ENCODE measurements at places on chromosomes 7 and 10.

DNA sequence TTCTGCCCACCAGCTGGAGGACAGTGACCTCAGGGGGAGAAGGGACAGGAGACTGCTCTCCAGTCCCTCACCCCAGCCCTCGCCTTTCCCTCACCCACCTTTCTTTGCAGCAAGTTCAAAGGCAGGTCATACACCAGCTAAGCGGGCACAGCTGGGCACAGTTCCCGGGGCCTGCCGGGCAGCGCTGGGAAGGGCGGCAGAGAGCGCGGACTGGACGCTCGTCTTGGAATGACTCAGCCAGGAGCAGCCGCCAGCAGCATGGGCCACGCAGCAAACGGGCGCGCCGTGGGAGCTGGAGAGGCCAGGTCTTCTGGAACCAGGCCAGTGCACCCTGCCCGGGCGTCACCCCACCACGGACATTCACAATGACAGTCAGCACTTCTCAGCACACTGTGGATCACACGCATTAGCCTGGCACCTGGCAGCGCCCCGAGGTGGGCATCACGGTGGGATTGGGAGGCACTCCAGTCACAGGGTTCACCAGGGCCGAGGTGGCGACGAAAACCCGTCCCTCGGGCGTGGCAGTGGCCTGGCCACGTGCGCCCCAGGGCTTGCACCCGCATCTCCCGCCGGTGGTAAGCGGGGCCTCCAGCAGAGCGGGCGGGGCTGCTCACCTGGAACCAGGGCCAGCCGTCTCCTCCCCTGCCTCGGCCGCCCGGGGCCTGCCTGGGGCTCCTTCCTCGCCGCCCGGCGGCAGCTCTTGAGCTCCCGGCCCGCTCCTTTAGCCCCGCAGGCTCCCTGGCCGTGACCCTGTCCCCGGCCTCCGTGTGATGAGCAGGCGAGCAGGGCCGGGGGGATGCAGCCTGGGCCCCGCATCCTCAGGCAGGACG is 29.0 kb upstream of the WDFY4 start:
- no peak for DNase-seq

DNA sequence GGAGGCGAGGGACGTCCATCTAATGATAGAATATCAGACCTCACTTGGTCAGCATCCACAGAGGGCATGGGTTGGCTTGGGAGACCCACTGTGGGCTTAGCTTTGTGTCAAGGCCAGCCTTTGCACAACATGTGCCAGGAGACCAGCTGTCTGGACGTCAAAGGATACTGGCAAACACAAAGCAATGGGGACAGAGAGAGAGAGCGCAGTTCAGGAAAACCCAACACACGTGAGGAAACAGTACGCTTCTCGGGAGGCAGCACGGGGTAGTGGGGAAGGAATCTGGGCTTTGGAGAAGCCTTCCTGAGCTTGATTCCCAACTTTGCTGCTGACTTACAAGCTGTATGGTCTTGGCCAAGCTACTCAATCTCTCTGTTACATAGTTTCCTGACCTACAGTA is 14.7 kb downstream of the PRLHR start:
- DNase-seq, result no peak

- DNase-seq, result no peak
Observed at GRCh38 chr7:135859538-135859937, 110.9 kb upstream of the FAM180A start.

DNA sequence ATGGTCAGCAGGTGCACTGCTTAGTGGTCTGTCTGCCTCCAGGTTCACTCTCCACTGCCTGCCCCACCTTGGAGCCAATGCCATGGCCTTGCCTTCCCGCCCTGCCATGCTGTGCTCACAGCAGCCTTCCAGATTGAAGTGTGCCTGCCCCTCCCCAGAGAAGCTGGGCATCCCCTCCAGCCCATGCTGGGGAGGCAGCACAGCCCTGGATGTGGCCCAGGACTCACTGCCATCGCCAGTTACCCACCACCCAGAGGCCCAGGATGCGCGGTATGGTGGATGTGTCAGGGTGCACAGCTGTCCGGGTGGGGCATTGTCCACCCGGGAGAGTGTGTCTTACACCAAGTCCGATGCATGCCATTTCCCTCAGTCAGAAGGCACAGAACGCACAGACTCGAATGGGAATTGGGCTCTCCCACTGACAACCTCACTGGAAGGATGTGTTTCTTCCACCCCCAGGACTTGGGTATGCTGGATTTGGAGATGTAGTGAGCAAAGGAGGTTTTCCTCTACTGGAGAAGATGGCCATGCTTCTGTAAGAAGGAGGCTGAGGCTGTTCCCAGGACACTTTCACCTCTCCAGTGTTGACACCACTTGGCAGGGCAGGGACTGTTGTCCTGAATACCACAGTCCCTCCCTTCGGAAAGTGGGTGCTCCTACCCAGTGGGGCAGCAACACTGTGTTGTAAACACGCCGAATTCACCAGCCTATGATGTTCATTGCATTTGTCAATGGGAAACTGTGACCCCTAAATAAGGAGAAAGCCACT is 122.0 kb downstream of the ADARB2 start:
- no peak for DNase-seq

DNA sequence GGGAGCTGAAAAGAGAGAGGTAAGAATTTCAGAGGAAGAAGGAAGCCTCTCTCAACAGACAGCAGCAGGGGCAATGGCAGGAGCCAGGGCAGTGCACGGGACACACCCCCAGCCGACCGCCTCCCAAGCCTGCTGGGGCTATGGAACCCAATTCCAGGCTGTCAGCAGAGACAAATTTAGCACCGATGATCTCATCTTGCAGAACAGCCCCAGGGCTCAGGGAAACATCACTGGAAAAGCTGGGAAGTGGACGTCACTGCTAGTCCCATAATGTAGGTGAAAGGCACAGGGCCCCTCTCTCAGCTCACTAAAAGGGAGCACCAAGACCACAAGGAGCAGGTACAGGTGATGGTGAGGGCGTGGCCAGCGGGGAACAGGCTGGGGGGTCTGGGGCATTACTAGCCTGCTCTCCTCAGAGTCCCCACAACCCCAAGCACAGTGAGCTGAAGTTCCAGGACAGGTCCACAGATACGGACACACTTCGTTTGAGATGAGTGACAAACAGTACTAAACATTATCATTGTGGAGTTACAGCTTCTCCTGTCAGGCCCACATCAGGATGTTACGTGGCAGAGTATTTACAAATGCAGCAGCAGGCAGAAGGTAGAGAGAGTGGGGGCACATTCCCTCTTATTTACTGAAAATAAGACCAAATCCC is 103.7 kb downstream of the PLXNA4 start:
- DNase-seq, result peak; percentile 38

- no peak for DNase-seq
Observed at GRCh38 chr7:11648101-11648500, 183.9 kb downstream of the THSD7A start.

DNA sequence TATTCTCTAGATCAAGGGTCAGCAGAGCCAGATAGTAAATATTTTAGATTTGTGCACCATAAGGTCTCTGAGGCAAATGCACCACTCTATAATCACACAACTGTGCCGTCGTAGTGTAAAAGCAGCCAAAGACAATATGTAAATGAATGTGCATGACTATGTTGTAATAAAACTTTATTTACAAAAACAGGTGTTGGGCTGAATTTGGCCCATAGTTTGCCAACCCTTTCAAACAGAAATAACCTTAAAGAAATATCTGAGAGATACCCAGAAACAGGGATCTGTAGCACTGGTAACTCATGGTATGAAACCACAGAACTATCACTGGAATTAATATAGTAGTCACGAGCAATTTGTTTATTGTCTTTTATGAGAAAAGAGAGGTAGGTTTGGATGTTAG is 86.0 kb downstream of the ARID5B start:
- no peak for DNase-seq

- no peak for DNase-seq
Observed at GRCh38 chr7:157769086-157769485, 432.3 kb downstream of the DNAJB6 start.

- DNase-seq, result no peak
Observed at GRCh38 chr7:127873715-127874636, 157.3 kb downstream of the LRRC4 start.
